ENCODE measurements at places on chromosomes 12 and 14. TPM values are rescaled to one million over a fixed set of nuclear protein-coding genes. Genes with fewer than 3 reads are reported as not detected.

The CLEC6A gene
- total RNA-seq = not detected

The ABHD12B gene
- not detected for total RNA-seq

The AQP6 gene
- not detected for total RNA-seq

The KRT79 gene
- total RNA-seq = not detected

The TRAFD1 gene
- 23.4 TPM for total RNA-seq

The ATP2A2 gene
- total RNA-seq = 308 TPM

The INHBE gene
- total RNA-seq = 2.1 TPM

The ATXN2 gene
- total RNA-seq = 70.6 TPM

The RERGL gene
- total RNA-seq = not detected

The CLEC4C gene
- total RNA-seq = not detected

The INF2 gene
- total RNA-seq = 91.6 TPM

The LALBA gene
- not detected for total RNA-seq

The PDE3A gene
- not detected for total RNA-seq

The CISTR gene
- total RNA-seq = not detected

The KLRC2 gene
- total RNA-seq = 1.9 TPM

The ADCY4 gene
- total RNA-seq = not detected

The HOXC12 gene
- total RNA-seq = not detected

The TMPRSS12 gene
- total RNA-seq = not detected

The KCNJ8 gene
- not detected for total RNA-seq

The PLCZ1 gene
- total RNA-seq = not detected

The RAD9B gene
- total RNA-seq = 1.0 TPM

The LRRK2 gene
- 4.5 TPM for total RNA-seq

The INHBC gene
- total RNA-seq = not detected

The TMEM30B gene
- total RNA-seq = 0.22 TPM

The ASCL1 gene
- total RNA-seq = not detected

The RD3L gene
- total RNA-seq = not detected

The TAS2R10 gene
- total RNA-seq = 2.1 TPM

The TSHR gene
- total RNA-seq = not detected

The GXYLT1 gene
- 14.6 TPM for total RNA-seq

The ACSM4 gene
- total RNA-seq = not detected

The RFX4 gene
- not detected for total RNA-seq

The DACT1 gene
- total RNA-seq = not detected

The RFLNA gene
- not detected for total RNA-seq

The SINHCAF gene
- total RNA-seq = 100 TPM

The KERA gene
- total RNA-seq = not detected

The LHX5 gene
- total RNA-seq = not detected

The GYS2 gene
- 0.29 TPM for total RNA-seq

The PRDM4 gene
- total RNA-seq = 45.8 TPM

Measured in MCF 10A (cell line).